Umbilical cord (tissue), 2 donors: ENCODE measurements at places on chromosomes 6 and 20.
A peak's percentile ranks its signal among the peaks of the same experiment; 100 is the strongest.

- DNase-seq: no peak
Observed at GRCh38 chr6:156731396-156731795, 45.8 kb upstream of the ARID1B start.

- no peak for DNase-seq
Observed at GRCh38 chr6:146260886-146261285, 232.0 kb downstream of the GRM1 start.

- DNase-seq: no peak
Observed at GRCh38 chr6:107572886-107573285, 83.0 kb downstream of the SOBP start.

DNA sequence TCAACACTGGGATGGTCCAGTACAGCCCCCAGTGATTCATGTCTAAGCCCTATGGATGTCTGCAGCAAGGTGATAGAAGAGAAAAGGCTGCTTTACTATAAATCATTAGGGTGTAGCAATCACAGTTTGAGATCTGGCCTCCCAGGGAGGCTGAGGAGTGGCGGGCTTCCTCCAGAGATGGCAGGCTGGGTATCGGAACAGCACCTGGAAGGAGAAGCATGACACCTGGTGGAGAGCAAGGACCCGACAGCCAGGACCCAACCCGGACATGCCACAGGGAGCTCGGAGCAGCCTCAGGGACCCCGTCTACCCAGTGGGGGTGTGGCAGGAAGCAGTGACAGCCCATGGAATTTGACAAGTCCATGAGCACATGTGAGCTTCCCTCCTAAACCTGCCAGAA is 114.8 kb upstream of the CD93 start:
- no peak for DNase-seq

DNA sequence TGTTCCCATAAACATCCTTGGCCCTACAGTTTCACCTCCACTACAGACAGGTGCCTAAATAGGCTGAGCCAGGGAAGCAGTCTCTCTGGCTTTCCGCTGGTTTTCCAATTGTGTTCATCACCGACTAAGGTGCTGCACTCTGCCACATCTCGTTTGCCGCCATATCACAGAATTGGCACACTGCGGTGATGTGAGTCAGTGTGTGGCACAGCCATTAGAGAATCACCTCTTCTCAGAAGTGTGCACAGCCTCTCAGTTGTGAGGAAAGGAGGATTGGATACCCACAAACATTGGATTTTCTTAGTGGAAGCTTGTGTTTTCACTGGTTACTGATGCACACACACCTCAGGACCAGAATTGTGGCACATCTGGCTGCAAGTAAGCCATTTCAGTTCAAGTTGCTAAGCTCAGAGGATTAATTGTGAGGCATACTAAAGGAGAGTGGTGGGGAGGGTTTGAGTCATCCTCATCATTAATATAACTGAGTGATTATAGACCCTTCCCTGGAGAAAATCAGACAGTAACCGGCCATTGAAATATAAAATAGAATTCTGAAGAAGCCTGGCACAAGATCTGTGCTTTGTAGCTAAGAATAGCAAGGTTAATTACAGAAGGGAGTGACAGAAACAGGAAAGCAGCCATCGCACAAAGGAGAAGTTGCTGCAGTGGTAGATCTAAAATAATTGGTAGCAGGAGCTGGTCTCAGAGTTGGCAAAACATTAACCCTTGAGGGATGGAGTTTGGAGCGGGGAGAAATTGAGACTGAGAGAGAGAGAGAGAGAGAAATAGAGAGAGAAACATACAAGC is 506.9 kb downstream of the LMBRD1 start:
- no peak for DNase-seq

DNA sequence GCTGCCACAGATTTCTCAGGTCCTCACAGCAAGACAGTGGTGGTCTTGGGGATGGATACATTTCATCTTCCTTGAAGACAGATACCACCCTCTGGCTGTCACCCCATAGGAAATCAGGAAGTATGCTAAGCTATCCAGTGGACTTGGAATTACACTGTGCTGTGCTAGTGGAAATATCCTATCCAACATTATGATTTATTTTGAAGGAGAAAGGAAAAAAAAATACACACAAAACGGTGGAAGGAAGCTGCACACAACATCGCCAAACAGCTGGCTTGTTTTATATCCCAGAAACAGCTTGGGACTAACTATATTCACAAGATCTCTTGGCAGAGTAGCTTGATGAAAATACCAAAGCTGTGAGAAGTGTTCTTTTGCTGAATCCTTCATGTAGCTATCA is 257.6 kb downstream of the LAMA2 start:
- peak; percentile 59 for DNase-seq

DNA sequence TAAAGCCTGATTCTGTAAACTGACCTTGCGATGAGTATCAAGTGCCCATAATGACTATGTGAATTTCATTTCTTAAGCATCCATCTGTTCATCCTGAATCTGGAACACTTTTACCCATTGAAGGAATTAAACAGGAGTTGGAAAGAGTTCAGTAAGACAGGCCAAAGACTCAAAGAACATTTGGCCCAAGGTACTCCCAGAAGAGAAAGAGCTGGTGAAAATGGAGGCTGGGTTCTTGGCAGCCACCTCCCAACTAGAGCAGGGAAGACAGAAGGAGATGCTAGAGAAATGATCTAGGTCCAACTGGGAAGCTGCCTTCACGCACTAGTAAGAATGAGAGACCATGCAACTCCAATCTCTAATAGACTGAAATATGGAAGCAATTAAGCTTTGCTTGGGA is 290.8 kb upstream of the RNF24 start:
- no peak for DNase-seq

- DNase-seq: no peak
Observed at GRCh38 chr6:119845161-119845560, 495.6 kb upstream of the MAN1A1 start.

GRCh38 chr6:31729515-31729978 is 448 bp upstream of the DDAH2 start:
- peak; percentile 97 for DNase-seq

- DNase-seq: no peak
Observed at GRCh38 chr20:23123886-23124285, 37.8 kb upstream of the CD93 start.

GRCh38 chr6:81366972-81367371 is 385.5 kb downstream of the TENT5A start:
- no peak for DNase-seq

- no peak for DNase-seq
Observed at GRCh38 chr20:3551681-3552434, 81.0 kb downstream of the ATRN start.

DNA sequence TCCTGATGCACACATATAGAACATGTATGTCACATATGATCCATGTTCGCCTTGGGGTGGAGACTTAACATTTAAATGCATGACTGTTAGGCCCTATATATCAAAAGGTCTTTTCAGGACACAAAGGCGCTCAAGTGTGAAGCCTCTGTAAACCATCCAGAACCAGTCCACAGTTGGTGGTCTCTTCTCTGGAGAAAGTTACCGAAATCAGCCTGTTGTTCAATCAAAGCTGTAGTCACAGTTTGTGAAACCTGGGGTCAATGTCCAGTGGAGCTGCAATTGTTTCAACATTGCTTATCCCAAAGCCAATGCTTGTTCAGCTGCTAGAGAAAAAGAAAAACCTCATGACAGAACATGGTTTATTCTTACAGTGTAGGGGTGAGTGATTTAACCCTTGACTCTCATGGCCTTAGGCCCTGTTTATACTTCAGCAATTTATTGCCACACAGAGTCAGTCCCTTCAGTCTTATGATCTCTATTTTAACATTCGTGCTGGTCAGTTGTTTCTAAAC is 193.6 kb upstream of the CST7 start:
- no peak for DNase-seq

DNA sequence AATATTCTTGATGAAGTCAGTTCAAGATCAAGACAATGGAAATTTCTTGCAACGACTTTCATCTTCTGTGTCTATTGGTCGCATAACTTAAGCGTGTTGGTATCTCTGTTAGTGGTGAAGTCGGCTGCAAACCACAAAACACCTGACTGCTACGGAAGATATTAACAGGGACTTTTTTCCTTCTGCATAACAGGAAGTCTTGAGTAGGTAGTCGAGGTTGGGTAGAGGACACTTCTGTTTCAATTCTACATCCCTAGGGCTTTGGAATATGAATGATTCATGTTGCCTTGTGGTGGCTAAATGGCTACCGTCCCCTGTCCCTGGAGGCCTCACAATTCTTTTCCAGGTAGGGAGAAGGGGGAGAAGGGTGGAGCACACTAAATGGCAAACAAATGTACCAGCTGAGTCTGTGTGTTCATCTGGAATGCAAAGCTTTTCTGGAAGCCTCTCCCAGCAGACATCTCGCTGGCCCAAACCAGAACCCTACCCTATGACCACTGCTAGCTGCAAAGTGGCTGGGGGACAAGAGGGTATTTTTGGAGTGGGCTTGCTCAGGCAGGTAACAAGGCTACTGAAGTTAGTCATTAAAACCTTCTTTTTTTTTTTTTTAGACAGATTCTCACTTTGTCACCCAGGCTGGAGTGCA is 34.6 kb upstream of the NKX2-2 start:
- DNase-seq: no peak

GRCh38 chr20:62066339-62066982 is 780 bp upstream of the TAF4 start:
- DNase-seq: peak; percentile 61

DNA sequence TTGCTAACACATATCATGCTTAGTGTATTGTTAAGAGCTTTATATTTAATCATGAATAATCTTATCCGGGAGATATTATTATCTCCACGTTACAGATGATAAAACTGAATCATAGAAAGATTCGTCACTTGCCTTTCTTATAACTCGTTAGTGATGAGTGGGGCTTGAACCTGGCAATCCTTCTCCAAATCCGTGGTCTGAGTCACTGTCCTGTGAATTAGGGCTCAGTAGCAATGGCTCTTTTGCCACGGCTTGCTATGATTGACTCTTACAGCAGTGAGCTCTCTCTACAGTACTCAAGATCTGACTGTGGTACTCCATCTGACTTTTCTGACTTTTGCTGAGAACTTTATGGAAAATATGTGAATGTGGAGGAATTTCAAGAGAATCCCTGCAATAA is 246.9 kb downstream of the PACRG start:
- DNase-seq: no peak

- peak; percentile 44 for DNase-seq
Observed at GRCh38 chr6:143163621-143164020, 102.9 kb downstream of the AIG1 start.

DNA sequence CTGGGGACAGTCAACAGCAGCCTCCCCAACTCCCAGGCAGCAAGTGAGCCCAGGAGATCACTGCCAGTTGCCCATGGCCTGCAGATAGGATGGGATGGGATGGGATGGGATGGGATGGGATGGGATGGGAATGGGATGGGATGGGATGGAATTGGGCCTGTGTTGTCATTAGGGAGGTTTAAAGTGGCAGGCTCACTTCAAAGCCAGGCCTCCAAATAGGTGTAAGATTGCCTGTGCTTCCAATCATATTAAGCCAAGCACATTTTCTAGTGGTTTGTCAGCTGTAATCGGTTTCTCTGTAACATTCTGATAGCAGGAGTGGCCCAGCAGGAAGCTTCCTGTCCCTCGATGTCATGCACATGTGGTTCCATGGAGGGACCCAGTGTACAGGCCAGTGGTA is 82.7 kb upstream of the NXT1 start:
- DNase-seq: no peak

DNA sequence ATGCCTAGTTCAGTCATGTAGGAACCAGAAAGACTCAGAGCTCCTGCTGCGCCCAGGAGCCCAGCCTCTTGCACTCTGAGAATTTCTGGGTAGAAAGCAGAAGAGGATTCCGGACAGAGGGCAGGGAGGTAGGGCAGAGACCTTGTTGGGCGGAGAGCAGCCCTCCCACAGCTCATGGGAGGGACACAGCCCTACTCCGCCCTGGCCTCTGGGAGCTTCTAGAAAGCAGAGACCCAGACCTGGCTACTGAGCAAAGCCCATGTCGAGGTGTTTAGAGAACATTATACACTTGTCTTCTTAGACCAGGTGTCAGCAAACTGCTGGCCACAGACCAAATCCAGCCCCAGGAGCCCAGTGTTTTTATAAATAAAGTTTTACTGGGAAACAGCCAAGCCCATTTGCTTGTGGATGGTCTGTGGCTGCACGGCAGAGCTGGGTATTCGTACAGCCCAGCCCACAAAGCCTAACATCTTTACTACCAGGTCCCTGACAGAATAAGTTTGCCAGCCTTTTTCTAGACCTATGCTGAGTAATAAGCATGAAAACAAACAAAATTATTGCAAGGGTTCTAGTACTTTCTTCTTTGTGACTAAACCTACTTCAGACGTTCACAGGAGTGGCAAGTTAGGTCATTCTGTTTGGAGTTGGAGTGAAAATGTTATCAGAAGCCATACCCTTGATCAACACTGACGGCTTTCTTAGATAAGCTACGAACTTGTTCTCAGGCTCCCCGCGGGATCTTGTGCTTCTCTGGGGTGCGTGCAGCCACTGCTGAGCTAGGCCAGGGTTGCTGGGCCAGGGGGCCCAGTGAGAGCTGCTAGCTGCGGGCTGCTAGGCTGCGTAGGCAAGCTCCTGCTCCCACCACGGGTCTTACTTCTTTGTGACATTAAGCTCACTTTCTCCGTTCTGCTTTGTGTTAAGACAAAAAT is 235.1 kb upstream of the FOXQ1 start:
- DNase-seq: no peak

- DNase-seq: no peak
Observed at GRCh38 chr6:130513770-130514169, 148.0 kb downstream of the TMEM200A start.

DNA sequence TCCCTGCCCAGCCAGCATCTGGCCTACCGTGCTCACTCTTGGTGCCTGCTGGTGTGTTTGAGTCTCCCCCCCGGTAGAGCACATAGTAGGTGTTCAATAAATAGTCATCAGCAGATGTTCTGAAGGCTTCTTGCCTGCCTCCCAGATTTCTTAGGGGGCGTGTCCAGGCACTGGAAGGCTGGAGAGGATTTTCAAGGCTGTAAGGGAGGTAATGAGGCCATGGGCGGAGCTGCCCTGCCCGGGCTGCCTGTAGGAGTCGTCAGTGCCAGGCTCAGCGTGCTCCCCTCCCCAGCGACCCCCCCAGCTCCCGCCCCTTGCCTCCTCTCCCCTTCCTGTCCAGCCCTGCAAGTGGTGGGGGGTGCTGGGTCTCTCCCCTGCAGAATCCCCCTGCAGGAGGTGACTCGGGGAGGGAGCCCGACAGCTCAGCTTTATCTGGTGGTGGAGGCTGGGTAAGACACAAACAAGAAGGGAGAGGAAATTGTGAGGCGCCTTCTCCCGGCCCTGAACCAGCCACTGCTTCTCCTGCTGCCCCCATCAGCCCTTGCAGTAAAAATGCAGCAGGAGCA is 55.9 kb downstream of the BCAS4 start:
- DNase-seq: peak; percentile 52

DNA sequence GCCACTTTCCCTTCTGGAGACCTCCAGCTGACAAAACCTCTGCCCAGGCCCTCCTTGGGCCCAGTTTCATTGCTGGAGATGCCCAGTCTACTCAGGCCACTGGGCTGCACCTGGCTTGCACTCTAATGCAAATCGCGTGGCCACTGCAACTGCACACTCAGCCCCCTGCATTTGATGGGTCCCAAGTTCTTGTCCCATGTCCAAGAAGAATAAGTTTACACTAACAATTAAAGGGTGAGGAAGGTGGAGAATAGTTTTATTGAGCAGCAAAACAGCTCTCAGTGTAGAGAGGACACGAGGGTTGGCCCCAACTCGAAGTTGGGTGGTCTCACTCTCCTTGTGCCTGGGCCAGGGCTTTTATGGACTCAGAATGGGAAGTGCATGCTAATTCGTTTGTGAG is 31.9 kb upstream of the THEMIS start:
- no peak for DNase-seq

GRCh38 chr6:166754218-166755030 is 127.4 kb upstream of the RPS6KA2 start:
- DNase-seq: no peak

GRCh38 chr20:35339007-35339406 is 46.8 kb upstream of the FAM83C start:
- DNase-seq: peak; percentile 87
